ENCODE measurements at places on chromosomes 6 and 20.

DNA sequence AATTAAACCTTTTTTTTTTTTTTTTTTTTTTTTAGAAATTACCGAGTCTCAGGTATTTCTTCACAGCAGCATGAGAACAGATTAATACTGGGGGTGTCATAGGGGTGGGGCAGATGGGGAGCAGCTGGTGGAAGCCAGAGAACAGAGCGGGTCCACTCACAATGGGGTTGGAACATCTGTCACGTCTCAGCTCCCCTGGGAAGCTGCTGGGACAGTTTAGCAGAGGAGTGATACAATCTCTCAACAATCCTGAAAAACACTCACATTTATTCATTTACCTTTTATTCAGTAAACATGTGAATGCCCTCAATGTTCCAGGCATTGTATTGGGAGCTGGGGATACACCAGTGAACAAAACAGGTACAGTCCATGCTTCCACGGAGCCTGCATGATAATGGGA lies 162.2 kb downstream of the SMOC2 start:
- no peak for DNase-seq

DNA sequence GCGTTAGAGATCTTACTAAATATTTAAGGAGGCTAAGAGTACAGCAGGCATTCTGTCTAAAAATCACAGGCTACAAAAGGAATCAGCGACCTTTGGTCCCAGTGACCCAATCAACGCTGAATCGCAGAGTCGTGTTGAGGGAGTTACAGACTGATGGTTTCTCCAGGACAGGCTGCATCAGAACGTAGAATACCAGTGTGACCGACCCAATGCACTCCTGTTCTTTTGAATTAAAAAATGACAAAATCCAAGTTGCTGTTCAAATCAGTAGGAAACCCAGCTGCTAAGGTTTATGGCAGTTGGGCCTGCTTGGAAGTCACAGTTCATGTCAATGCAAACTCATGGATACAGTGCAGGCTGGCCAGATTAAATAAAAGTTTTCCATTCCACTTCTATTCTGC lies 155.8 kb upstream of the AFDN start:
- DNase-seq, result no peak

DNA sequence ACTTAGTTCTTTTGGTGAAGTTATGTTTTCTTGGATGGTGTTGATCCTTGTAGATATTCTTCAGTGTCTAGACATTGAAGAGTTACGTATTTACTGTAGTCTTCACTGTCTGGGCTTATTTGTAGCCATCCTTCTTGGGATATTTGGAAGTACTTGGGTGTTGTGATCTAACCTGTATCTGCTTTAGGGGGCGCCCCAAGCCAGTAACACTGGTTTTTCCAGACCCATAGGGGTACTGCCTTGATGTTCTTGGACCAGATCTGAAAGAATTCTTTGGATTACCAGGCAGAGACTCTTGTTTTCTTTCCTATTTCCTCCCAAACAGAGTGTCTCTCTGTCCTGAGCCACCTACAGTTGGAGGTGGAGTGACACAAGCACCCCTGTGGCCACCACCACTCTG lies 309.1 kb upstream of the IMPG1 start:
- DNase-seq, result no peak

- DNase-seq, result no peak
Measured at GRCh38 chr6:76694795-76695194, 622.3 kb upstream of the IMPG1 start.

GRCh38 chr6:24522228-24523176 lies 27.7 kb downstream of the ALDH5A1 start:
- DNase-seq, result peak; percentile 94

- no peak for DNase-seq
Measured at GRCh38 chr6:85388531-85388930, 61.4 kb upstream of the NT5E start.

DNA sequence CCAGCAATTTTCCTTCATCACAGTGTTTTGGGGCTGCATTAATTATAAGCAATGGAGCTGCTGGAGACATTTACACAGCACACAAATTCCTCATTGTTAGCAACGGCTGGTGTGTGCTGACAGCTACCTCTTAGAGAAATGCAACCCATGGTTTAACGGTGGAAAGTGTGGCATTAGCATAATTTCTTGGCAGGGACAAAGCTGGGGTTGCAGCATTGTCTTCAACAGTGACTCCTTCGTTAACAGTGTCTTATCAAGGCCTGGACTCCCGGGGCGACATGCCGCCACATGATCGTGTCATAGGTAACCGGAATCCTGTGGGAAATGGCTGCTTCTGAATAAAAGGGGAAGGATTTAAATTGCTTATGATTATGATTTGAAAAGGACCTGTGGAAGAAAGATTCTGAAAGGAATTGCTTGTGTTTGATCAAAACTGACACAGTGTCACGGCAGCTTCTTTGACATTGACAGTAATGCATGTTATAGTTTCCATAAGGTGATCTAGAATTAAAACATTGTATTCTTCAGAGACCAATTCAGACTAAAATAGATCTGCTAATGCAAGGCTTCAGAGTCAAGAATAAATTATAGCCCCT lies 128.0 kb downstream of the UST start:
- no peak for DNase-seq

DNA sequence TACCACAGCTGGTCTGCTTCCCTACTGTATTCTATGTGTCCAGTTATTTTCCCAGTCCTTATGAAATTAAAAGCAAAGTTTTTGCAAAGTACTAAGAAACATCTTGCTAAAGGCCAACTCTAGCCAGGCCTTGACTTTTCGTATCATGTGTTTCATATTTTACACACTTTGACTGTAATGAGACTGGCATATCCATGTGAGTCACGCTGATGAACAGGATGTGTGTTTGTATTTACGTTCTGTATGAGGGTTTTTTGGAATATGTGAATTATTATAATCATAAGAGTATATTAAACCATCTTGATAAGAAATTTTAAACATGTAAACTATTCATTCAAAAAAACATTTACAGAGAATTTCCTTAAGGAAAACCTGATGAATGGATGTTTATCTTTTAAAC lies 59.7 kb downstream of the EYA4 start:
- no peak for DNase-seq

DNA sequence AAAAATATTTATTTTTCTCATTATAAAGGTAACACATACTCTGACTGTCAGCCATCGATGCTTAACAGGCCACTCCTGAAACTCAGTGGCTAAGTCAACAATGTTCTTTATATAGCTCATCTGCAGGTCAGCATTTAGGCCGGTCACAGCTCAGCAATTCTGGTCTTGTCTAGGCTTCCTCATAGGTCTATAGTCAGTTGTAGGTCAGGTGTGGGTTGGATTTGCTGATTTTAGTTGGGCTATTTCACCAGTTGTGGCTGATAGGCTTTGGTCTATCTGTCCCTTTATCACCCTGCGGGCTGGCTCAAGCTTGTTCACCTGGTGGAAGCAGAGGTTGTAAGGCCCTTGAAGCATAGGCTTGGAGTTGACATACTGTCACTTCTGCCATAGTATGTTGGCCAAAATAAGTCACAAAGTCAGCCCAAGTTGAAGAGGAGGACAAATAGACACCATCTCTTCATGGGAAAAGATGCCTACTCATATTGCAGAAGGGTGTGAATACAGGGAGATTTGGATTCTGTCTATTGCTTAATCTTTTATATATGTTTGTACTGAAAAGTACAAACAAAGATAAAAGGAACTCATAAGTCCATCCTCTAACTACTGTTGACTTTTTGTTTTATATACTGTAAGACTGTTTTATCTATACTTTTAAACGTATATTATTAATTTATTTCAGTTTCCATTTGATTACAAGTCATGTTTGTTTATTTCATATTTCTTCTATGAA lies 75.0 kb downstream of the BCKDHB start:
- DNase-seq, result no peak

GRCh38 chr6:9511157-9511556 lies 903.7 kb downstream of the TFAP2A start:
- no peak for DNase-seq

DNA sequence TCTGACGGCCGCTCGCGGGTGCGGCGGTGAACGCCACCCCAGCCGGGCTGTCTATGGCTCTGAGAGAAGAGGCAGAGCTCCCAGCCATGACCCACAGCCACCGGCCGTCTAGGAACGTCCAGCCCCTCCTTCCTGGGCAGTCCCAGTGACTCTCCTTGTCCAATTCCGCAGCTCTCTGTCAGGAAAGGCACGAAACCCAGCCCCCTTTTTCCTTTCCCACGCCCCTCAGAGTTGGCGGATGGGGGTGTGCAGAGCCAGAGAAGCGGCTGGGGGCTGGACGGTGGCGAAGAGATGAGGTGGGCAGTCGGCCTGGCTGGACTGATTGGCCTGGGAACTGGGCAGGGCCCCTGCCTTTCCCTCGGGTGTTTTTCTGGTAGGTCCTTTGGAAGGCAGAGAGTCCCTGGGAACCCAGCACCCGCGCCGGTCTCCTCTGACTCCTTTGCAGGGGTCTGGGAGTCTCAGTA lies 1.5 kb downstream of the EBF4 start:
- DNase-seq, result no peak

- DNase-seq, result peak; percentile 37
Measured at GRCh38 chr6:5302995-5303622, 41.8 kb downstream of the FARS2 start.

- DNase-seq, result no peak
Measured at GRCh38 chr6:83176246-83176645, 16.8 kb downstream of the PGM3 start.

DNA sequence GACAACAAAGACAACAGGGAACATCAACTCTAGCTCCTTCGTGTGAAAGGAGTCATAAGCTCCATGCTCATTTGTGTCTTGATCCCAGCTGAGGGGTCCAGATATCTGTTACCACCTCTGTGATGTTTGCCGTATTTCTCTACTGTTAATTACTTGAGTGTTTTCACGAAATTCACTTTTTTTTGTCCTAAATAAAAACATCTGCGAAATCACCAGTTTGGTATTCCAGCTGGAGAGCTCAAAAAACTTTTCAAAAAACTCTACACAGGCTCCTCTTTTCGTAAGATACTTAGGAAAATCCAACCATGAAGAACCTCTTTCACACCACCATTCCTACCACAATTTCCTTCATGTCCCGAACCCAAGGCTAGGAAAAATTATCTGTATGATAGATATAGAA lies 25.3 kb downstream of the TRAF3IP2 start:
- no peak for DNase-seq

DNA sequence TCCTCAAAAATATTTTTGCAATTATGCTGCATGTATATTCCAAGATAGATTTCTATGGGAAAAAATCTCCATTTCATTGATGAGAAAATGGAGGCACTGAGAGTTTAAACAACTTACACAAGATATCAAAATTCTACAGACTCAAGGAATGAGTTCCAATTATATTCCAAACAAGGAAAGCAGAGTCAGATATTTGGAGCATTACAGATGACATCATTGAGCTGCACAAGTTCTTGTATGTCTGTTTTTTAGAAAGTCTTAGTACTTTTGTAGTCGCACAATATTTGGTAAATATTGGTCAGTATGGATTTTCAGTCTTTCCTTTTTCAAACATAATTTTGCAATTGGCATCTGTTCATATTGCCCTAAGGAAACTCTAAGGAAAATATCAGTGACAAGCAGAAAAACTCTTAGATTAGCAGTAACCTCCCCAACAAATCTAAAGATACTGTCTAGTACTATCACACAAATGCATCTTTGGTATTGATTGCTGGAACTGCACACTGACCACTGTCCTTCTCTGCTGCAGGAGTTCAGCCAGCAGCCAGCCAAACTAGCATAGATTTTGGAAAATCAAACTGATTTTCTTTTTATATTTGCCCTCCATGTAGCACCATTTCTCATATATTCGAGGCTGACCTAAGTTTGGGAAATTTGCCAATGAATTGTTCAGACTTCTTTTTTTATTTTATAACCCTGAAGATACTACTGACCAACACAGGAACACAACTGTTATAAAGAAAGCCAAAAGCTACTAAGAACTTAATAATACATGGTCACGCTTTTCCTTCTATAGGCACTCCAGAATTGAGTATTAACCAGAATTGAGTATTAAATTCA lies 51.7 kb upstream of the TBX18 start:
- no peak for DNase-seq

- no peak for DNase-seq
Measured at GRCh38 chr6:165266191-165266590, 43.2 kb downstream of the C6orf118 start.

DNA sequence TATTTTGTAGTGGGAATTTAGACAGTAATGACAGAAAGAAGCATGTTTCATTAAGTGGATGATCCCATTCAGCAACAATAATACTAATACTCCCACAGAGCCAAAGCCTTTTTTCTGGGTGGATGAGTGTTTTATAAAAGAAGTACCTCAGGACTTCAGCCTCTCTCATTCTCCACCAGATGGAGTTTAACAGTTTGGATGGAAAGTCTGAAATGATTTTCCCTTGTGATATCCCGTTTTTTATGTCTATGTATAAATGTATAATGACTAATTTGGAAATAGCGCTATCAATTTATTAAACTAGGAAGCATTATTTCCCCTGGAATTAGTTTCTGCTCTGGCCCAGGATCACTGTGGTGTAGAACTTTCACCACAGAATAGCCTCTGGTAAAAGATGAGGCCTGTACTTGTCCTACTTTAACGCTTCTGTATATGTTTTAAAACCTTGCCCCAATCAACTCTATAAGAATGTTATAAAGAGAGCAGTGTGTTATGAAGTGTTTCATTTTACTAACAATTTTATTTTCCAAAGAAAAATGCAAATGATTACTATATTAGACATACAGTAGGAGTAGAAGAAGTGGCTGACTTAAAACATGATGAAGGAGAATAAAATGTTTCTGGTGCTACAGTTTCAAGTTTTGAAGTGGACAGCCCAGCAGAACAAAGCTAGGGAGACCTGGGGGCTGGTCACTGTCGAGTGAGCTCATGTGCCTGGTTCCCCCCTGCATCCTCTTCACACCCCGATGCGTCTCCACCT lies 135.6 kb downstream of the HIVEP1 start:
- DNase-seq, result no peak

DNA sequence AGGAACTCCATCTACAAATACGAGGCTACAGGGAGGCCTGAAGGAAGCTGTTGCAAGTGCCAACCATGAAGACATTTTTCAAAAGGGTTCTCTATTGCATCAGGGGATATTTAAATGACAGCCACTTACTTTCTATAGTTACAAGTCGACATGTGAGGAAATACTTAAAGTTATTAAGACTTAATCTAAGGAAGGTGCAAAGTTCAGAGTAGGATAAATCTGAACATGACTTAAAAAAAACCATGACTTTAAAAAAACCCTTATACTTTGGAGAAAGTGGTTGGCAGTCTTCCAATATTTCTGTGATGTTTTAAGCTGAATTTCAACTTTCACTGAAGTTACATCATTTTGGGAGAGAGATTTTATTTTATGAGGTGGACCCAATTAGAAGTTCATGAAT lies 56.3 kb upstream of the EMILIN3 start:
- DNase-seq, result no peak
